ENCODE measurements at places on chromosomes 13 and 19. TPM values are rescaled to one million over a fixed set of nuclear protein-coding genes. Genes with fewer than 3 reads are reported as not detected.

GRCh38 chr19:13574933-13575332, 68.7 kb upstream of the CACNA1A start:
- ATAC-seq: no peak

DNA sequence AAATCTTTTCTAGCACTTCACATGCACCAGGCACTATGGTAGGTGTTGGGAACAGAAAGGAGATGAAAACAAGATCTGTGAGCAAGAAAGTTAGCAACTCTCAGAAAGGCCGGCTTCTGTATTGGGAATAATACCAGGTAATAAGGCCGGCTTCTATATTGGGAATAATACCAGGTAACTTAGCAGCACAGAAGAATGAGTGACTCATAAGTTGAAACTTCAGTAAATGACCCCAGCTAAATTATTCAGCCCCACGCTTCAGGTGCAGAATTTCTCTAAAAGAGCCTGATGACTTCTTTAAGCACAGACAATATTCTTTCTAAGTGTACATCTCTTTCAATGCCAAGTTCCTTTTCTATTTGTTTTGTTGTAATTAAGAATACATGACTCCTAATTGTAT, 151.3 kb downstream of the MYO16 start:
- ATAC-seq: no peak

GRCh38 chr19:38457202-38457601, 23.7 kb downstream of the RYR1 start:
- no peak for ATAC-seq

GRCh38 chr19:13330285-13330684, 176.0 kb downstream of the CACNA1A start:
- ATAC-seq: no peak

DNA sequence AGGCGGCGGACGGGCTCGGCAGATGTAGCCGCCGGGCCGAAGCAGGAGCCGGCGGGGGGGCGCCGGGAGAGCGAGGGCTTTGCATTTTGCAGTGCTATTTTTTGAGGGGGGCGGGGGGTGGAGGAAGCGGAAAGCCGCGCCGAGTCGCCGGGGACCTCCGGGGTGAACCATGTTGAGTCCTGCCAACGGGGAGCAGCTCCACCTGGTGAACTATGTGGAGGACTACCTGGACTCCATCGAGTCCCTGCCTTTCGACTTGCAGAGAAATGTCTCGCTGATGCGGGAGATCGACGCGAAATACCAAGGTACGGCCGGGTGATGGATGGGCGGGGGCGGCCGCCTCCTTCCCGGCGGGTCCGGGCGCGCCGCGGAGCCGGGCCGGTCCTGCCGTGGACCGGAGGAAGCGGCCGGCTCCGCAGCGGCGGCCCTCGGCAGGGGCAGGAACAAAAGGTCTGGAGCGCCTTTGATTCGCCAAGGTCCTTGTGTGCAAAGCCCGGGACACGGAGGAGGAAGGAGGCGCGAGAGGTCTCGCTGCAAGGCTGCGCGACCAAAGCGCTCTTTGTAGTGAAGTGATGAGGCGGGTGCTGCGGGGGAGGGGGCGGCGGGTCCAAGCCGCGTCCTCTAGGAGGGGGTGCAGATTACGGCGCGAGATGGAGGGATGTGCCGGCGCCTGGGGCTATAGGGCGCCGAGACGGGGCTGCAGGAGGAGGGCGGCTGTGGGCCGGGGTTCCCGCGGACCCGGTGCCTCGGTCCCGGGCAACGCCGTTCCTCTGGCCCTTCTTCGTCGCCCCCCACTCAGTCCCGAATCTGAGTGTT, 689 bp downstream of the ING1 start:
- no peak for ATAC-seq

GRCh38 chr13:98142380-98143156, at the start of gene FARP1:
Gene FARP1, plus strand, starts transcription at chr13:98143094. Its CDS starts 70,149 bp downstream, at chr13:98213243.
- ATAC-seq: peak; percentile 89

DNA sequence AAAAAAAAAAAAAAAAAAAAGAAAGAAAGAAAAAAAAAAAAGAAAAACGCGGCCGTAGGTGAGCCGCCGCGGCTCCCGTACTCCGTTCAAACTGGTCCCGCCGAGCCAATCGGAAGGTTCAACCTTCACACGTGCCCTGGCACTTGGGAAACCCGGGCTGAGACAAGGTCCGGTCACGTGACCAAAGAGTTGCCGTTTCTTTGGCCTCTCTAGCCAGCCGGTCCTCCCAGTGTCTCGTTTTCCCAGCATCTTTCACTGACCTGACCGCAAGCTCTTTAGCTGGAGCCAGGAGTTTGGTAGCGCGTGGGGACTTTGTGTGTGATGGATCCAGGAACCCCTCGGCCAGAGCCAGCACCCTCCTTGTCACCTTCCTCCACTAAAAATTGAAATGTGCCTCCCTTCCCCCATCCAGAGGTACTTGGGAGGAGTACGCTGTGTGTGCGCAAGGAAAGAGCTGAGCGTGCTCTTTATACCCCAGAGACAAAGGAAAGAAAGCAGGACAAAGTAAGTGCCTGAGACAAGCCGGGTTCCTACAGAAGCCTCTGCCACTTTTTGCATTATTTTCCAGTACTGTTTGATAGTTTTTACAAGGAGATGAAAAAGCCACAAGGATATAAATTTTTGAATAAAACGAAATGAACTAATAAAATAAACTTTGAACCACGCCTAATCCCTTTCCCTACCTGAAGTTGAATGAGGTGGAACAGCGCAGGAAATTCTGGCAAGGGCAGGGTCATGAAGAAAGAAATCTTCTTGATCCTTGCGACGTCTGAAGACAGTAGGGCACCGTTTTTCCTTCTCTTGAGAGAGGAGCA, 959 bp downstream of the TNPO2 start:
- ATAC-seq: peak; percentile 89

GRCh38 chr19:10907925-10908324, 20.5 kb downstream of the YIPF2 start:
- no peak for ATAC-seq

DNA sequence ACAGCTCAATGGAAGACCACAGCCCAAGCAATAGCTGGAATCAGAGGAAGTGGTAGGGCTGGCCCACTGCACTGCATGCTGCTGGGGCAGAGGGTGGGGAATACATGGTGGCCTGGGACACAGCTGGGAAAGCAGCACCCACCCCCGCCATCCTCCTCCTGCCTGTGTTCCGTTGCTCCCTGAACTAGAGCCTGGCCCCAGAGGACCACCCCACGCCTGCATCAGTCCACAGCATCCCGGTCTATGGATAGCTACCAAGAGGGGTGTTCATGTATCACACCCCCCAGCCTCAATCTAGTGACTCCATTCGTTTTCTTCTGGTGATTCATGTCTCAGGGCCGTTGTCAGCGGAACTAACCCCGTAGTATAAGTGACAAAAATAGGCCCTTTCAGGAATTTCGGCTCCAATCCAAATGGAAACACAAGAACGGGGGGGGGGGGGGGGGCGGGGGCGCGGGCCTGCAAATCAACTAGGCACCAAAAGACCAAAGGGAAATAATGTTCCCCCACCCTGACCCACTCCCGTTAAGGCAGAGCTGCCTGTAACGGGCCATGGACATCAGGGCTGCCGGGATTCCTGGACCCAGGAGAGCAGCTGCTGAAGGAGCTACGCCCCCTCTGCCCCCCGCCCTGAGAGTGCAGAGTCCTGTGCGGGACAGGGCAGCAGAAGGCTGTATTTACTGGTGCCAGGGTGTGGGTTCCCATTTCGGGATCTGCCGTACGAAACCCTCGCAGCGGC, 18.9 kb upstream of the EPHX3 start:
- no peak for ATAC-seq

GRCh38 chr19:23999821-24000610, 85.3 kb downstream of the ZNF726 start:
- no peak for ATAC-seq

- ATAC-seq: no peak
These were observed 3.1 kb downstream of the KISS1R start for GRCh38 chr19:920051-920864.

DNA sequence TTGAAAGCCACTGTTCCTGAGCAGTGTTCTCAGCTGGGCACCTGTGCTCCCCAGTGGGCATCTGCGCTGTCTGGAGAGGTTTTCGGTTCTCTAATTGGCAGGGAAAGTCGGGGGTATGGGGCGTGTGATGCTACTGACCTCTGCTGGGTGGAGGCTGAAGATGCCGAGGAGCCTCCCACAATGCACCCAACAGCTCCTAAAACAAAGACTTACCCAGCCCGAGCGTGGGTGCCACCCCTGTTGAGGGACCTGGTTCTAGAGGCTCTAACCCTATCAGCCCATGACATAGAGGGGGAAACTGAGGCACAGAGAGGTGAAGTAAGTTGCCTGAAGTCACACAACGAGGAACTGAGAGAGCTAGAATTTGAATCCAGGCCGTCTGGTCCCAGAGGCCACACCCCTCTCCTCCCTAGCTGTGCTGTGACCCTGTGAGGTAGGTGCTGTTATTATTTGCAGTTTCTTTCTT, 2.3 kb downstream of the SPACA4 start:
- peak; percentile 35 for ATAC-seq

GRCh38 chr13:68173111-68173510, 943.0 kb upstream of the PCDH9 start:
- no peak for ATAC-seq

- no peak for ATAC-seq
These were observed 93.9 kb downstream of the STARD13 start for GRCh38 chr13:33191425-33192210.

- ATAC-seq: no peak
These were observed 51.7 kb downstream of the MYH14 start for GRCh38 chr19:50255115-50255514.

- ATAC-seq: peak; percentile 86
These were observed 309.8 kb downstream of the OXGR1 start for GRCh38 chr13:96684469-96684868.

CEACAM21 gene
- total RNA-seq: not detected

LGALS14 gene
- total RNA-seq: not detected

FFAR2 gene
- total RNA-seq: 0.56 TPM

CBY2 gene
- total RNA-seq: 0.58 TPM

ITM2B gene
- 98.3 TPM for total RNA-seq

ZNF835 gene
- 0.09 TPM for total RNA-seq

LILRA1 gene
- total RNA-seq: not detected

IFNL3 gene
- not detected for total RNA-seq

NAA16 gene
- total RNA-seq: 13.0 TPM
